A172 (cell line): ENCODE measurements at places on chromosomes 13 and 19.

GRCh38 chr13:100976993-100977392, 302.4 kb upstream of the TMTC4 start:
- DNase-seq, result no peak

- DNase-seq, result no peak
These were observed 13.5 kb downstream of the LMNB2 start for GRCh38 chr19:2443116-2443784.

DNA sequence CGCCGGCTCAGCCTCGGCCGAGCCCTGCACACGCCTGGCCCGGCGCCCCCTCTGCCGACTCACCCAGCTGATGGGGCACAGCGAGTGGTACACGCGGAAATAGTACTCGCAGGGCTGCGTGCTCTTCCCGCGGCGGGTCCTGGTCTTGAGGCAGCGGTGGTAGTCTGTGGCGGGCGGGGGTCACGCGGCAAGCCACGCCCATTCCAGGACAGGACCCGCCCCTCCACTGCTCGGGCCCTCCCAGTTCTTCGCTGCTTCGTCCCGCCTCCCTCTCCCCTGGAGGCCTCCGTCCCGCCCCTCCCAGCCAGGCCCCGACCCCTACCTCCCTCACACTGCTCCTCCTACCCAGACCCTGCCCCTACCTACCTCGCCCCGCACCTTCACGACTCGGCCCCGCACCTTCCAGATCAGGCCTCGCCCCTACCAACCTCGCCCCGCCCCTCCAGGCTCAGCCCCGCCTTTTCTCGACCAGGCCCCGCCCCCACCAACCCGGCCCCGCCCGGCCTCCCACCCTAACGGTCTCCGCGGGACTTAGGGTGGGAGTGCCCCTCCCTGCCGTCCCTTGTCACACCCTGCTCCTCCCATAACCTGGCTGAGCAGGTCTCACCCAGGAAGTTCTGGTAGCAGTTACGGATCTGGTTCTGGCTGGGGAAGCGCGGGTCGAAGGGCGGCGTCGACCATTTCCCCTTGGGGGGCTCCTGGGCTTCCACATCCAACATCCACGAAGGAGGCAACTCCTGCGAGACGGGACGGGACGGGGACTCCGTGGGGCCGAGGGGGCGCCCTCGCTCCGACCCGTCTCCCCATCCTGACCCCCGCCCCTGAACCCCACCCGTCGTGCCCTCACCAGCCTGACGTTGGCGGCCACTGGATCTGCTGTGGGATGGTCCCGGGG, 469 bp downstream of the COX6B2 start:
- DNase-seq, result peak; percentile 70

- DNase-seq, result peak; percentile 12
These were observed at the start of gene TMEM38A for GRCh38 chr19:16660763-16661479. TSS of gene TMEM38A (plus strand) at chr19:16661139. CDS start at chr19:16661218, 79 bp downstream.

GRCh38 chr19:941292-942132, 15.7 kb downstream of the ARID3A start:
- no peak for DNase-seq

DNA sequence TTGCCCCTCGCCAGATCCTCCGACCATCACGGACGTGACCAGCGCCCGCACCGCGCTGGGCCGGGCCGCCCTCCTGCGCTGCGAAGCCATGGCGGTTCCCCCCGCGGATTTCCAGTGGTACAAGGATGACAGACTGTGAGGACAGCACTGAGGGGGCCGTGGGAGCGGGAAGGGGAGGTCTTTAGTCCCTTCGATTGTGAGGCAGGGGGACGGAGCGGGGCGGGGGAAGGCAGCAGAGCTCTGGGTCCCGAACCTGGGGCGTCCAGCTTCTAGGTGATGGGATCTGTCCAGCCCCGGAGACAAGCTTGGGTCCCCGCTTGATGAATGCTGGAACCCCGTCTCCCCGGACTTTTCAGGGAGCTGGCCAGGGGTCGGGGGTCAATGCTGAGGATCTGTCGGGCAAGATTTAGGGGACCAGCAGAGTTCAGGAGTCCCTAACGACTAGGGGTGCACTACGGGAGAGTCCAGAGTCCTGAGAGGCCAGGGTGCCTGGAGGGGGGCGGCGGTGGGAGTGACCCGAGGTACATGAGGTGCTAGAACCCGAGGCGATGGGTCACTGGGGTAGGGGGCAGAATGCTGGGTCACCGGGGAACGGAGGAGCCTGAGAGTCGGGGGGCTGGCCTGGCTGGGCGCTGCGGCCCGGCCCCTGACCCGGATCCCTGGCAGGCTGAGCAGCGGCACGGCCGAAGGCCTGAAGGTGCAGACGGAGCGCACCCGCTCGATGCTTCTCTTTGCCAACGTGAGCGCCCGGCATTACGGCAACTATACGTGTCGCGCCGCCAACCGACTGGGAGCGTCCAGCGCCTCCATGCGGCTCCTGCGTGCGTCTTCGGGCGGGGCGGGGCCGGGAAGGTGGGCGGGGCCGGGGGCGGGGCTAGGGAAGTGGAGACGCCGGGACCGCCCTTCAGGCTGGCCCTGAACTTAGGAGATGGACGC, 14.6 kb downstream of the VSIG10L start:
- DNase-seq, result no peak

- DNase-seq, result no peak
These were observed 58.9 kb upstream of the SLC7A1 start for GRCh38 chr13:29654384-29654783.

DNA sequence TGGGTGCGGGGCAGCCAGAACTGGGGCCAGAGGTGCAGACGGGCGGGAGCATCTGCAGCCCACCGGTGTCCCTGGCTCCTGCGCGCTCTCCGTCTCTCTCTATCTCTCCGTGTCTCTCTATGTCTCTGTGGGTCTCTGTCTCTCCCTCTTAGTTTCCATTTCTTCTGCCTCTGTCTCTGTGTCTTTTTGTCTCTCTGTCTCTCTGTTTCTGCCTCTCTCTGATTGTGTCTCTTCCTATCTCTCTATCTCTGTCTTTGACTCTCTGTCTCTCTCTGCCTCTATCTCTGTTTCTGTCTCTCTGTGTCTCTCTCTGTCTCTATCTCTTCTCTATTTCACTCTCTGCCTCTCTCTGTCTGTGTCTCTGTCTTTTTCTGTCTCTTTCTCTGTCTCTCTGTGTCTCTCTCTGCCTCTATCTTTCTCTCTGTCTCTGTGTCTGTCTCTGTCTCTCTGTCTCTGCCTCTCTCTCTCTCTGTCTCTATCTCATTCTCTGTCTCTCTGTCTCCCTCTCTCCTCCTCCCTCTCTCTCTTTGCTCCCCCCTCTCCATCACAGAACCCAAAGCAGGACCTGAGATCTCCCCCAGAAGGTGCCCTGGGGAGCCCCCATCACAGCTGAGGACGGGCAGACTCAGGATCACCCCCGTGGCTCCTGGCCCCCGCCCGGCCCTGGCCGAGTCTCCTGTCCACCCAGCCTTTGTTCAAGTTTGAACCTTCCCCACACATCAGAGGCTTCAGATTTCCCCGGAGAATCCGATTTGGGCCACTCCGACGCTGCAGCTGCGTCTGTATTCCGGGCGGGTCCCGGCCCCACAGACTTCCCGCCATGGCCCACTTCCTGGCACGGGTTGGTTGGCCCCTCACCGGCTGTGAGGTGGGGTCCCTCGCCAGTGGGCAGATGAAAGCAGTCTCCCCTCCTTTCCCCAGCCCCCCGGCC, 48.6 kb upstream of the TCF3 start:
- DNase-seq, result no peak
